Karpas-422 (cell line): ENCODE measurements at places on chromosomes 2 and 18. TPM values are rescaled to one million over a fixed set of nuclear protein-coding genes. Genes with fewer than 3 reads are reported as not detected.
A peak's percentile ranks its signal among the peaks of the same experiment; 100 is the strongest.

GRCh38 chr2:13021470-13021957, 304.8 kb downstream of the TRIB2 start:
- H3K4me1 ChIP-seq = no peaks in the 10 kb centered on the region
- no peak overlapping the region for H3K4me3 ChIP-seq
- no peaks in the 10 kb centered on the region for H3K27me3 ChIP-seq
- no peak overlapping the region for H3K27ac ChIP-seq
- DNase-seq = no peak
- no peaks in the 10 kb centered on the region for H3K36me3 ChIP-seq

Gene DQX1
- 1.4 and 22.6 TPM in 2 replicates for total RNA-seq

- no peaks in the 10 kb centered on the region for H3K4me1 ChIP-seq
- DNase-seq = no peak
- no peak overlapping the region for H3K27ac ChIP-seq
- no peaks in the 10 kb centered on the region for H3K27me3 ChIP-seq
- no peak overlapping the region for H3K4me3 ChIP-seq
These were observed 94.9 kb downstream of the COBLL1 start for GRCh38 chr2:164746713-164747112.

DNA sequence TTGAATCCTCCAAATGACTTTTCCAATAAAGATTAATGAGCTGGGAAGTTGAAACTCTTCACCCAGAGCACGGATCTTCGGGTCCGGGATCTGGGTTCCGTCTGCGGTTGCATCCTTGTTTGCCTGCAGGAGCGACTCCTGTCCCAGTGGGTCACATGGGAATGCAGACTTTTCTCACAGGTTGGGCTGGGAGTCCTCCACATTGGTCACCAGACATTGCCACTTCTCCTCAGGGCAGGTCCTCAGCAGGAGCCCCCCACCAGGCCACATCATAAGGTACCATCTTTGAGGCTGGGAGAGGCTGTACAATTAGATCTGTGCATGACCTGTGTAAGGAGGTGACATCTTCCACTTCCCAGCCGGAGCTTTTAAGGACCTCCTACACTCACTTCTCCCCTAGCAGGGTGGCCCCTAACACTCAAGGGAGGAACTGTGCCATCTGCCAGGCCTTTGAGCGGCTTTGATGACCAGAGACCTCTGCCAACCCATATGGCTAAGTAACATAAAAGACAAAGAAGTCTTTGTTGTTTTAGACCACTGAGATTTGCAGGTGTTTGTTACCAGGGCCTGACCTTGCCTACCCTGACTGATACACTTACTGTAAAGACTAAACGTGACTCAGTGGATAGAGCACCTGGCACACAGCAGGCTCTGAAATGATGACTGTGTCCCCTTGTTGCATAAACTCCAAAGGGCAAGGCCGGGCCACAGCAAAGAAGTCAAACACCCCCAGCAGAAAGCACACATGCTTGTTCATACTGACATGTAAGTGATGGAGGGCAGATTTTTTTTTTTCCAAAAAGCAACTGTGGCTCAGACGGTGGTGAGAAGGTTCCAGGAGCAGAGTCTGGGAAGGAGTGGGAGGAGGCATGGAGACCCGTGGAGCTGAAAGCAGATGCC, 7.9 kb upstream of the TEX51 start:
- no peak overlapping the region for H3K27ac ChIP-seq
- H3K4me1 ChIP-seq = peaks cover 20% of the 10 kb centered on the region
- H3K36me3 ChIP-seq = no peaks in the 10 kb centered on the region
- no peak overlapping the region for H3K4me3 ChIP-seq
- H3K27me3 ChIP-seq = no peaks in the 10 kb centered on the region

DNA sequence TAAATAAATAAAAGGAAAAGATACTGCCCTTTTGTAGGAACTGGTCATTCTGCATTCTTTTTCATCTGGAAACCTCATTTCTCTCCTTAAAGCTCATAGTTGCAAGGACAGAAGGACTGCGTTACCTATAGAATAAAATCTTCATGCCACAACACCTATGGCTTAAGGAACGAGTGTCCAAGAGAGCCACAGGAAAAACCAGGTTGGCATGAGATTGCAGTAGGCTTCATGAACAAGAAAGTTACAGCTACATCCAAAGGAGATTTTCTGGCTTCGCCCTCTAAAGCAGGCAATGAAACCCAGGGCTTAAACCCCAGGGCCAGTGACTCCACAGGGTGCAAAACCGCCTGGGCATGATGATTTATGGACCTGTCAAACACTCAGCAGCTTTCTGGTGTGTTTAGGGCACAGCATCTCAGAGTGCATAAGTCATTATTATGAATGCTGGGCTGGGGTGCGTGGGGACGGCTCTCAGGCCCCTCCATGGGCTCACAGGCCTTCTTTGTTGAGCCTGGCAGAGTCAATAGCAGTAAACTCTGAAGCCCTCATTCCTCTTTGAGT, 30.7 kb upstream of the PIEZO2 start:
- H3K27me3 ChIP-seq = no peaks in the 10 kb centered on the region
- H3K27ac ChIP-seq = no peak overlapping the region
- H3K36me3 ChIP-seq = no peaks in the 10 kb centered on the region
- no peak overlapping the region for H3K4me3 ChIP-seq
- no peak for DNase-seq

Gene DPYSL5
- not detected in 2 replicates for total RNA-seq

DNA sequence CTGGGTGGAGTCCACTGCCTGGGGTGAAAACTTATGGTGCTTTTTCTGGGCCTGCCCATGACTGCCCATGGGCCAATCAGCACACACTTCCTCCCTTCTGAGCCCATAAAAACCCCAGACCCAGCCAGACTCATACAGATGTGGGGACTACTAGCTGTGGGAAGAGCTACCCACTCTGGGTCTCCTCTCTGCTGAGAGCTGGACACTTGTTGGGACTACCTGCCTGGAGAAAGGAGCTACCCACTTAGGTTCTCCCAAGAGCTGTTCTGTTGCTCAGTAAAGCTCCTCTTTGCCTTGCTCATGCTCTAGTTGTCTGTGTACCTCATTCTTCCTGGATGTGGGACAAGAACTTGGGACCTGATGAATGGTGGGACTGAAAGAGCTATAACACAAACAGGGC, 119.6 kb upstream of the SLC38A11 start:
- no peak overlapping the region for H3K4me3 ChIP-seq
- H3K4me1 ChIP-seq = no peaks in the 10 kb centered on the region
- H3K36me3 ChIP-seq = no peaks in the 10 kb centered on the region
- DNase-seq = no peak
- H3K27me3 ChIP-seq = no peaks in the 10 kb centered on the region
- H3K27ac ChIP-seq = no peak overlapping the region

Gene PDCD1
- total RNA-seq = 0.07 TPM in 1 of 2 replicates, not detected in the other

Gene C2orf76
- 6.6 TPM in 2 replicates for total RNA-seq

GRCh38 chr2:173254659-173255058, 100.0 kb upstream of the CDCA7 start:
- DNase-seq = no peak
- H3K36me3 ChIP-seq = no peaks in the 10 kb centered on the region
- no peaks in the 10 kb centered on the region for H3K4me1 ChIP-seq
- H3K27me3 ChIP-seq = 0 out of 2 replicates have a peak, but pooled peaks cover 3% of the 10 kb centered on the region
- H3K27ac ChIP-seq = no peak overlapping the region

Gene CACNB4
- 0.11 and 0.22 TPM in 2 replicates for total RNA-seq

Gene SERPINB4
- total RNA-seq = not detected in 2 replicates

GRCh38 chr18:13989199-13989598, 73.9 kb upstream of the MC2R start:
- no peaks in the 10 kb centered on the region for H3K4me1 ChIP-seq
- no peak overlapping the region for H3K27ac ChIP-seq
- H3K27me3 ChIP-seq = no peaks in the 10 kb centered on the region
- no peak for DNase-seq
- H3K4me3 ChIP-seq = no peak overlapping the region

GRCh38 chr2:117833911-117834310, 19.4 kb downstream of the DDX18 start:
- no peak overlapping the region for H3K4me3 ChIP-seq
- no peak for DNase-seq
- H3K36me3 ChIP-seq = peaks cover 52% of the 10 kb centered on the region; the same call in 1 of the 2 replicates
- H3K27me3 ChIP-seq = no peaks in the 10 kb centered on the region
- no peak overlapping the region for H3K27ac ChIP-seq
- H3K4me1 ChIP-seq = no peaks in the 10 kb centered on the region

GRCh38 chr2:221747289-221747972, 175.3 kb upstream of the EPHA4 start:
- DNase-seq = no peak

- no peaks in the 10 kb centered on the region for H3K36me3 ChIP-seq
- no peak for DNase-seq
- H3K4me1 ChIP-seq = no peaks in the 10 kb centered on the region
- H3K27ac ChIP-seq = no peak overlapping the region
- no peaks in the 10 kb centered on the region for H3K27me3 ChIP-seq
These were observed 60.0 kb downstream of the TDRD15 start for GRCh38 chr2:21183726-21184125.

- H3K4me1 ChIP-seq = peaks cover 4% of the 10 kb centered on the region
- no peaks in the 10 kb centered on the region for H3K36me3 ChIP-seq
- no peaks in the 10 kb centered on the region for H3K27me3 ChIP-seq
- no peak for DNase-seq
- H3K27ac ChIP-seq = no peak overlapping the region
These were observed 306.2 kb upstream of the CXCR4 start for GRCh38 chr2:136424112-136424511.

DNA sequence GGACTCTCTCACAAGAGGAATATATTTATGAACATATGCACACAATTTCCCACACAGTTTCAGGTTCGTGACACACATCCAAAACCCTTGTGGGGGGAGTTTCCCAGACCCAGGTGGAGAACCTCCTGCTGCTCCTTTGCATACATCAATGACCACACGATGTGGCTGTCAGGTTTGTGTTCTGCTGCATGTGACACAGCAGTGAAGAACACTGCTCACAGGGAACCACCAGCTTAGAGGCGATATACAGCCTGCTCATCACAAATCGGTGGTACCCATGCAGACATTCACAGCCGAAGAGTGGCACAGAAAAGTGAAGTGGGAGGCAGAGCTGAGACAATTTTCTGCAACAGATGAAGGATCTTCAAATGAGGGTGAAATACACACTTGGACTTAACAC, 175.6 kb upstream of the ZFP36L2 start:
- DNase-seq = peak; percentile 49
- no peak overlapping the region for H3K4me3 ChIP-seq
- peaks cover 51% of the 10 kb centered on the region for H3K4me1 ChIP-seq
- H3K36me3 ChIP-seq = no peaks in the 10 kb centered on the region

- DNase-seq = no peak
- H3K4me3 ChIP-seq = no peak overlapping the region
- no peaks in the 10 kb centered on the region for H3K4me1 ChIP-seq
These were observed 84.9 kb downstream of the SOX11 start for GRCh38 chr2:5777131-5777535.

DNA sequence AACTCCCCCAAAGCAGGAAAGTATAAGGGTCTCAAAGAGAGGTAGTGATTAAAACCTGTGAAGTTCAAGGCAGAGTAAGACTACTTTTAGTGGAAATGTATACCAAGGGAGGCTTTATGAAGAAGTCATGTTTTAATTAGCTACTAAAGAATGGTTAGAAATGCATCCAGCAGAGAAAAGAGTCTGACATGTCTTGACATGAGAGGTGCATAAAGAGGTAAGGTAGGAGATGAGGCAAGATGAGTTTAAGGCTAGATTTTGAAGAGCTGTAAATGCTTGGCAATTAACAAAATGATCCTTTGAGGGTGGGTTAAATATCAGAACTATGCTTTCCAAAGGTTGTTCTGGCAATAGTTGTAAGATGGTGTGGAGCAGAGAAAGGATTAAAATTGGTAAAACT, 88.7 kb upstream of the WDSUB1 start:
- H3K27ac ChIP-seq = no peak overlapping the region
- no peak for DNase-seq
- no peaks in the 10 kb centered on the region for H3K27me3 ChIP-seq
- H3K4me1 ChIP-seq = no peaks in the 10 kb centered on the region
- H3K4me3 ChIP-seq = no peak overlapping the region

GRCh38 chr2:11876889-11877288, 130.5 kb downstream of the LPIN1 start:
- no peak overlapping the region for H3K4me3 ChIP-seq
- H3K27ac ChIP-seq = no peak overlapping the region
- H3K4me1 ChIP-seq = peaks cover 19% of the 10 kb centered on the region
- H3K27me3 ChIP-seq = no peaks in the 10 kb centered on the region

DNA sequence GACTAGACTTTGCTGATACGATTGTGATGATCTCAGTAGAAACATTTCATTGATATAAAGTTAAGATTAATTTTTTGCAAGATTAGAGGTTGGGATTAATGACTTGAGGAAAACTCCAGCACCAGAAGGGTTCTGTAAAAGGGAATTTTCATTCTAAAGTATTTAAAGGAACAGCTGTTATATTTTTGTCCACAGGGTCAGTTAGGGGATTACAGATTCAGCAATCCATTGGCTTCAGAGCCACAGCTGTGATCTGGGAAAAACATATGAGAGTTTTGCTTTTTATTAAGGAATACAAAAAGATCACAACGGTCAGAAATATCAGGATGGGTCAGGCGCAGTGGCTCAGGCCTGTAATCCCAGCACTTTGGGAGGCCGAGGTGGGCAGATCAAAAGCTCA, 19.6 kb upstream of the REV1 start:
- DNase-seq = no peak
- H3K36me3 ChIP-seq = no peaks in the 10 kb centered on the region
- H3K27me3 ChIP-seq = no peaks in the 10 kb centered on the region
- no peak overlapping the region for H3K27ac ChIP-seq

- H3K27me3 ChIP-seq = no peaks in the 10 kb centered on the region
- DNase-seq = no peak
- no peak overlapping the region for H3K4me3 ChIP-seq
- no peaks in the 10 kb centered on the region for H3K36me3 ChIP-seq
- no peaks in the 10 kb centered on the region for H3K4me1 ChIP-seq
- H3K27ac ChIP-seq = no peak overlapping the region
These were observed 149.1 kb upstream of the CELF4 start for GRCh38 chr18:37714691-37715090.

GRCh38 chr2:150710041-150710440, 222.6 kb upstream of the RND3 start:
- no peak overlapping the region for H3K4me3 ChIP-seq
- no peak for DNase-seq

DNA sequence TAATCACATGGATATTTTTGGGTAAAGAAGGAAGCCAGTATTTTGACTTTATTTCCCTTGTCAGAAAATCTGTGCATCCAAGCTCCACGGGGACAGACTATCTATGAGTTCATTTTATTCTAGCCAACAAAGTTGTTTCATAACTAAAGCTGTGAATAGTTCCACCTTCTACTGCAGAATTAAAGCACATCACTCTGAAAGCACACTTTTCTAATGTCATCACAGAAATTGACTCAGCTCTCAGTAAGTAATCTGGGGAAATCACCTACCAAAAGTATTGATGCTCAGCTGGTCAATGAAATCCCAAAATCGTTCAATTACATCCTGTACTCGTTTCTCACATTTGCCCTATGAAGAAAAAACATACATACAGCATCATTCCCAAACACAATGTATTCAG, 19.1 kb downstream of the IAH1 start:
- no peaks in the 10 kb centered on the region for H3K27me3 ChIP-seq
- no peak for DNase-seq
- H3K4me1 ChIP-seq = peaks cover 8% of the 10 kb centered on the region
- no peak overlapping the region for H3K4me3 ChIP-seq
- no peak overlapping the region for H3K27ac ChIP-seq

Gene VIT
- total RNA-seq = not detected in 2 replicates

Gene TSPYL6
- total RNA-seq = 0.60 TPM in 1 of 2 replicates, not detected in the other
